ENCODE measurements at places on chromosomes 13 and 19. TPM values are rescaled to one million over a fixed set of nuclear protein-coding genes. Genes with fewer than 3 reads are reported as not detected.

ZNF30 gene
- 5.3 TPM for total RNA-seq

CASP14 gene
- total RNA-seq = not detected

FOXA3 gene
- total RNA-seq = 0.26 TPM

PODNL1 gene
- 1.4 TPM for total RNA-seq

SMIM17 gene
- total RNA-seq = 0.28 TPM

RASGRP4 gene
- not detected for total RNA-seq

NCR1 gene
- not detected for total RNA-seq

NR1H2 gene
- total RNA-seq = 55.8 TPM

BRSK1 gene
- 7.9 TPM for total RNA-seq

GAPDHS gene
- total RNA-seq = not detected

GAS6 gene
- total RNA-seq = 28.1 TPM

C13orf46 gene
- 2.6 TPM for total RNA-seq

EXOC3L2 gene
- 0.08 TPM for total RNA-seq

CCDC70 gene
- not detected for total RNA-seq

KCTD12 gene
- total RNA-seq = 0.90 TPM

Measured in Panc1 (cell line).